ENCODE measurements at places on chromosomes 11 and 22. TPM values are rescaled to one million over a fixed set of nuclear protein-coding genes. Genes with fewer than 3 reads are reported as not detected.

DNA sequence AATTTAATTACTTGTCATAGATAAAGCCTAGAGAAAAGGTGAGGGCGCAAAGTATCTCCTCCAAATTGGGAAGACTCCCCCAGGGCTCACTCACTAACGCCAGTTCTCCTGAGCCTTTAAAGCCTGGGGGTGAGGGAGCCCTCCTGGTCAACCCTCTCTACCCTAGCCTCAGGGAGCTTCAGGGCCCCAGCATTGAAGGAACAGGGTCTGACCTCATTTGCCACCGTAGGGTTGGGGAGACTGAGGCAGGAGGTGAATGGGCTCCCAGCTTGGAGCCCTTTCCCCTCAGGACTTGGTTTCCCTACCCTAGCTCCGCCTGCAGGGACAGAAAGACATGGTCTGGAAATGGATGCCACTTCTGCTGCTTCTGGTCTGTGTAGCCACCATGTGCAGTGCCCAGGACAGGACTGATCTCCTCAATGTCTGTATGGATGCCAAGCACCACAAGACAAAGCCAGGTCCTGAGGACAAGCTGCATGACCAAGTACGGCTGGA is 1.7 kb downstream of the FOLR2 start:
- DNase-seq = no peak

The TTC36 gene
- not detected for total RNA-seq

DNA sequence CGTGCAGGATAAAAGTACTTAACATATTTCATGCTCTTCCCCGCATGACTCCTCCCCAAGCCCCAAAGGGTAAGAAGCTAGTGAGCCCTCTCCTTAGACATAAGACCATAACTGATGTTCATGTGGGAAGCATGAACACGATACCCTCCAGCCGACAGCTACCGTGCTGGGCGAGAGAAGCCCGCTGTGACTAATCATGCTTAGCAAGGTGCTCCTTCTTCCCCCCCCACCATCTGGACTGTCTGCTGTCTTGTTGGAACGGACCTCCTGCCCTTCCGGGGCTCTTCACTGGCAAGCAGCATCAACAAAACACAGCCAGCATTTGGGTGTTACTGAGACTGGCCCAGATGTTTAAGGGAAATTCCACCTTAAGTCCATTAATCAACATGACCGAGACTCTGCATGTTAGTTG is 200.6 kb downstream of the DBX1 start:
- DNase-seq = no peak

DNA sequence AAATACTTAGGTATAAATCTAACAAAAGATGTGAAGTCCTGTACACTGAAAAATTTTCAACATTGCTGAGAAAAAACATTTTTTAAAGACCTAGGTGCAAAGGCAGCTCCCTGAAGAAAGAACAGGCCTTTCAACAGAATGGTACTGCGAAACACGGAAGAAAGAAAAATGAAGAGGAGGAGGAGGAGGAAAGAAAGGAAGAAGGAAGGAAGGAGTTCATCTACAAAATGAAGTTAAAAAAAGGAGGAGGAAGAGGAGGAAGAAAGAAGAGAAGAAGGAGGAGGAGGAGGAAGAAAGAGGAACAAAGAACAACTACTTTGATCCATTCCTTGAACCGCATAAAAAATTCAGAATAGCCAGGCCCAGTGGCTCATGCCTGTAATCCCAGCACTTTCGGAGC is 29.5 kb downstream of the DGCR2 start:
- DNase-seq = no peak

The CLDN5 gene
- total RNA-seq = 4.1 TPM

- no peak for DNase-seq
These were observed 629 bp downstream of the PSMA1 start for GRCh38 chr11:14519597-14519916.

DNA sequence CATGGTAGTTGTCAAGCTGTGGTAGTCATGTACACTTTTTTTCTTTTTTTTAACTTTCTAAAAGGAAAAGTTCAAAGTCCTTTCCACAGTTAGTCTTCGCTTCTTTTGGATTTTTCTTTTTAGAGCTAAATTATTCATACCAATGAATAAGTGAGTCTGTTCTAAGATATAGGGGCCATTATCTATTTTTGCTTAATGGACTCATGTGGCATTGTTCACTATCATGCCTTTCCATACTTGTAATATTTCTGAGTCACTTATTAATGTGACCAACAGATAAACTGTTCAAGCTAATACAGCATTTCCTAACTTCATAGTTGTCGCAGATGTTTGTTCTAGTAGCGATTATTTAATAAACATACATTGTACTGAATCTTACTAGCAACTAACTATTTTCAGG is 8.0 kb upstream of the B3GNT6 start:
- DNase-seq = no peak

GRCh38 chr22:17412232-17412631 is 43.0 kb downstream of the CECR2 start:
- DNase-seq = peak; percentile 45

- no peak for DNase-seq
These were observed 55.9 kb downstream of the KCNC1 start for GRCh38 chr11:17790453-17790852.

DNA sequence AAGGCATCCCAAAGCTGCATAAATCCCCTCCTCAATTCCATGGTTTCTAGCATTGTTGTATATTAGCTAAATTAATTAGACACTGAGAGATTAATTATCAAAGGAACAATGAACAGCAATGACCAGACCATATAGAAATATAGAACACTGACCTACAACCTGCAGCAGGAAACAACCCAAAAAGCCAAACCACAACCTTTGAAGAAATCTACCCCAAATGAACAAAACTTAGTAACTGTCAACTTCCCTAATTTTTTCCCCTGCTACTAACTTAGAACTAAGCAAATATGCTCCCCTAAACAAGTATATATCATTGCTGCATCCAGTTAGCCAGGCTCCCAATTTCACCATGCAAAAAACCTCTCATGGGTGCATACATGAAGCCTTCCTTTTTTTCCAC is 268.0 kb upstream of the ANO3 start:
- DNase-seq = no peak

- no peak for DNase-seq
These were observed 139.1 kb downstream of the DBX1 start for GRCh38 chr11:20021212-20021611.

- no peak for DNase-seq
These were observed 17.0 kb upstream of the DRICH1 start for GRCh38 chr22:23649071-23649501.

DNA sequence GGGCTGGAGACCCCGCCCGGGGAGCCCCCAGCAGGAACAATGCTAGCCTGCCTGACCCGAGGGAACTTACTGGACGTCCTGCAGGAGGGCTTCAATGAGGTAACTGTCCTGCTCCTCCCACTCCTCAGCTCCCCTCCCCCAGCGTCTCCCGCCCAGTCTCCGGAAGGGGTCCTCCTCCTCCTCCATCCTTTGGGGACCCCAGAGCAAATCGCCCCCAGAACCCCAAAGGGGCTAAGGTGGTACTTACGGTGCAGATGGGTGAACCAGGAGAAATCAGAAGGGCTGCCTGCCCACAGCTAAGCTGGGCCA is 272 bp downstream of the DIXDC1 start:
- DNase-seq = no peak

The BACE1-AS gene
- total RNA-seq = 7.6 TPM

The SPDYC gene
- total RNA-seq = not detected

The OR51I1 gene
- not detected for total RNA-seq

GRCh38 chr11:111923351-111923788 is 4.7 kb downstream of the C11orf52 start:
- no peak for DNase-seq

DNA sequence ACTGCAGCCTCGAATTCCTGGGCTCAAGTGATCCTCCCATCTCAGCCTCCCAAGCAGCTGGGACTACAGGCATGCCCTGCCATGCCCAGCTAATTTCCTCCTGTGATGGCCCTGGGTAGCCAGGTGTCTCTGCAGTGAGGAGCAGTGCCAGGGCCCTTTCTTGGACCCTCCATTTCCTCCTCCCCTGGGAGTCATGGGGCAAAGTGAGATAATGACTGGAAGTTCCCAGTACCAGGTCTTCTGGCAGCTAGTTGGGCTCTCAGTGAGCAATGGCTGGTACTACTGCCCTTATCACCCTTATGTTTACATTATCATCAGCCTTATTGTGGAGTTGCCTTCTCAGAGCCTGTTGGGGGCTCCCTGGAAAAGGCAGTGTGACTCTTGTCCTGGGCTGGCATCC is 17.6 kb downstream of the DAGLA start:
- DNase-seq = no peak

GRCh38 chr11:17770048-17770652 is 35.6 kb downstream of the KCNC1 start:
- no peak for DNase-seq

- no peak for DNase-seq
These were observed 16.3 kb downstream of the OR52K2 start for GRCh38 chr11:4465407-4465806.

The FAM111B gene
- 13.1 TPM for total RNA-seq

- DNase-seq = no peak
These were observed 268.4 kb downstream of the FAM76B start for GRCh38 chr11:95521133-95521542.

DNA sequence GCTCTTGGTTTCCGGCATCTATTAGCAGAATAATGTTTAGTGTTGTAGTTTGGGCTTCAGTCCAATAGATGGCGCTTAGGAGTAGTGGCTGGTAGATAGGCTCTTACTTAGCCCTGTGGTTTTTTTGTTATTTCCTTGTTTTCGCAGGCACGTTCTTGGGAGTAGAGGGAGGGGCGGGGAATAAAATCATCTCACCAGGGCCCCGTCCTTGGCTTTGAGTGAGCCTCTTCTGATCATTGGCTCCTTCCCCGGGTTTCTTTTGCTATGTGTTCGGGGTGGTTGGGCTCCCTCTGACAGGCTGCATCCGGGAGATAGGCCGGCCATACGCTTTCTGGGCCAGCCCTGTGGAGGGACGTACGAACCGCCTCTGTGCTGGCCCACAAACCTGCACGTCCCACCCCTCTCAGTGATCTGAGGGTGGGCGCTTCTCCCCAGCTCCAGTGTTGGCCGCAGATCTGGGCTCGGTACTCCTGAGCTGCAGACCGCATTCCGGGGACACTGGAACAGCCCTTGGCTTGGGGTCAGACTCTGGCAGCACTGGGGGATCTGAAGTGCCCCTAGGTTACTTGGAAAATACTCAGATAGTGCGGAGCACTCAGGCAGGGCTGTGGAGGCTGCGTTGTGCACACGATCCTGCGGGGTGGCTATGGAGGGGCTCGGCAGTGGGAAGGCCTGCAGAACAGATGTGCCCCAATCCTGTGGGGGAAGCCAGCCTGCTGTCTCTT is 217.0 kb downstream of the DYNC2H1 start:
- DNase-seq = peak; percentile 69

DNA sequence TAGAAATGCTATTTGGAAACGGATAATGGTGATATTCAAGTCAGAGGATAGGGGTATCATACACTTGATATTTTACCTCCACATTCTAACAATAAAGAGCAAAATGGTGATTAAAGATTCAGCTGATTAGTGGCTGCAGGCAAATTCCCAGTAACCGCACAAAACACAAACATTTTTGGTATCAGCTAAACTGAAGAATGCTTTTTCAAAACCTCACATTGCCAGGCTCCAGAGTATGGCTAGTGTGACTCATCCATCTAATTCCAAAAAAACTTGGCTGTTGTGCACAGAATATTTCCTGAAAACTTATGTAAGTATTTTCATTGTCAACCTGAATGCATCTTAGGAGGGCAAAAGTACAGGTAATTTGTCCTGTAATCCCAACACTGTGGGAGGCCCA is 10.9 kb downstream of the SRPRA start:
- DNase-seq = no peak

DNA sequence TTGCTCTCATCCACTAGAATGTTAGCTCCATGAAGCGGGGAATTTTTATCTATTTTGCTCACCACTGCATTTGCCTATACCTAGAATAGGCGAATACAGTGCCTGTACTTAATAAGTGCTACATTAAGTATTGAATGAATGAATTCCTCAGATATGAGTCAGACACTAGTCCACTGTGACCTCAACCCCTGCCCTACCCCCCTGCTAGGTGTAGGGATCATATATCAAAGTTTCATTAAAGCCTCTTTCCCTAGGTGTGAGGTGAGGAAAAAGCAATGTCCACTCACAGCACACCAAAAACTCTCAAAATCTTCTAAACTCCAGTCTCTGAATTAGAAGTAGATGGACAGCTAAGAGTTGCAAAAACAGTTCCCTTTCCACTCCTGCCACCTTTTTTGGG is 9.8 kb upstream of the PSMA1 start:
- no peak for DNase-seq

DNA sequence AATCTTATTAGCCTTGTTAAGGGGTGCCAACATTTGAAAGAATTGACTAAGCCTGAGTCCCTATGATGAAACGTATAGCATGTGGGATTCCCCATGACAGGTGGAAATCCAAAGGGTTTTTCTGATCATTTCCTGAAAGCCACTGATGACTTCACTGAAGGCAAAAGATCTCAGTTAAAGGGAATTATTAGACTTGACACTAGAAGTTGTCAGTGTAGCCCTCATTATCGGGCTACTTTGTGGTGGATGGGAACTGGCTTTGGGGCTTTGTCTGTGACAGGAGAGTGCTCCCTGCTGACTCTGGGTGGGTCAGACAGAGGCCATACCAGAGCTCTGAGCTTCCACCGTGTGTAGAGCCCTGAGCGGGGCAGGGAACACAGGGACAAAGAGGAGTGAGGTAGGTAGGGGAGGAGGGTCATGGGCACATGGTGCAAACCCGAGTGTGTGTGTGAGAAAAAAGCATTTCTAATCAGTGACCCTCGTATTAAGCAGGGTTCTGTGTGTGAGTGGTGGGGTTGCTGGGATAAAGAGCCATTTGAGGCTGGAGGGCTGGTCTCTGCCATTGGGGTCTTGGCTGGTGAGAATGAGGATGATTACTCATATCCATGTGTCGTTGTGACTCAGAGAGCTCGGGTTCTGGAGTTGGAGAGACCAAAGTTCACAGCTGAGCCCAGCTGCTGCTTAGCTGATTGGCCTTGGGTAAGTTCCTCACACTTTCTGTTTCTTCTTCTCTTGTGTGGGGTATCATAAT is 101.1 kb downstream of the GRIK4 start:
- no peak for DNase-seq

GRCh38 chr11:114228435-114229411 is 67.5 kb upstream of the NNMT start:
- DNase-seq = no peak

DNA sequence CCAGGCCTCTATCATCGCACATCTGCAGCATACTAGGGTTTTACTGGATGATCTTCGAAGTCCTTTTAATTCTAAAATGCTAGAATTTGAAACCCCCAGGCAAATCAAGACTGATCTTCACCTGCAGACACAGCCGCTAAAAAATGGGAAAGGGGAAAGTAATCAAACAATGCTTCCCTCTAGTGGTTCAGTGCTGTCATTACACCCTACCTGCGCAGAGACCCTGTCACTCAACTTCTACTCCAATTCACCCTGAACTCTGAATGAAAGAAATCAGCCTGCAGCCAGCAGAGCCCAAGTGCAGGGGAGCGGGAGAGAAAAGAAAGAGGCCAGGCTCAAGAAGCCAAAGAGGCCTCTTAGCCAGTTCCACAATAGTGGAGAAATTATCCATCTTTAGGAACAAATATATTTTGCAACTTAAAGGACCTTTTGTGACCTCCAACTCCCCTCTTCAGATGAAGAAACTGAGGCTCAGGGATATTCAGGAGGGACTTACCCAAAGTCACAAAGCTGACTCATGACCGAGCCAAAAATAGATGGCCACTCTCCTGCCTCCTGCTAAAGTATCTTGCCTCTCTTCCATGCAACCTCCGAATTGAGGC is 33.0 kb downstream of the SERGEF start:
- DNase-seq = peak; percentile 54

GRCh38 chr11:131281316-131281715 is 89.1 kb upstream of the NTM start:
- no peak for DNase-seq
